T-helper 2 cell treated with Interferon-gamma antibody and Interleukin-4, amounts not matched to agents 100 ng/mL and 5 ng/mL, for 36 hours (primary cell): ENCODE measurements at places on chromosomes 6 and 20. TPM values are rescaled to one million over a fixed set of nuclear protein-coding genes. Genes with fewer than 3 reads are reported as not detected.

The BTNL2 gene
- total RNA-seq: not detected in 2 replicates

The SLC17A4 gene
- not detected in 2 replicates for total RNA-seq

The EBF4 gene
- 3.3 and 3.7 TPM in 2 replicates for total RNA-seq

The HCRTR2 gene
- total RNA-seq: not detected in 2 replicates

The ANKEF1 gene
- 2.4 and 3.3 TPM in 2 replicates for total RNA-seq

The FAM209B gene
- total RNA-seq: 0.86 and 1.5 TPM in 2 replicates

The ALDH8A1 gene
- total RNA-seq: 2.7 and 2.9 TPM in 2 replicates

The SCGN gene
- not detected in 2 replicates for total RNA-seq

The TPD52L1 gene
- not detected in 2 replicates for total RNA-seq

The RAET1L gene
- total RNA-seq: not detected in 2 replicates

The TBX18 gene
- total RNA-seq: not detected in 2 replicates
